ENCODE measurements at places on chromosomes 3 and 15.
A peak's percentile ranks its signal among the peaks of the same experiment; 100 is the strongest.

GRCh38 chr3:125087768-125088391 is 32.1 kb upstream of the HEG1 start:
- DNase-seq = no peak

- DNase-seq = no peak
Measured at GRCh38 chr3:66494959-66495667, 5.7 kb downstream of the LRIG1 start.

DNA sequence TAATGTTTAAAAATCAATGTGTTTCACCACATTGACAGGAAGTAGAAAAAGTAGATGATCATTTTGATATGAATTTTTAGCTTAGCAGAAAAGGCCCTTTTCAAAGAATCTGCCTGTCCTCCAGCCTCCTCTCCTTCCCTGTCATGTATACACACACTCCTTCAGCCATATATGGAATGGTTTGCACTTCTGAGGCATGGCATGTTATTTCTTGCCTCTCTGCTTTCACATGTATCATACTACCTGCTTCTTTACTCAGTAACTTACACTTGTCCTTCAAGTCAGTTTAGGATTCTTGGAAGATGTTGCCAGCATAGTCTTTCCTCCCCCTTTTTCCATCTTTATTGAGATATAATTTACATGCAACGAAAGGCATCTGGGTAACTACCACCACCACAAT is 79.0 kb downstream of the REC114 start:
- DNase-seq = no peak

- no peak for DNase-seq
Measured at GRCh38 chr3:23071758-23072157, 131.4 kb upstream of the UBE2E2 start.

DNA sequence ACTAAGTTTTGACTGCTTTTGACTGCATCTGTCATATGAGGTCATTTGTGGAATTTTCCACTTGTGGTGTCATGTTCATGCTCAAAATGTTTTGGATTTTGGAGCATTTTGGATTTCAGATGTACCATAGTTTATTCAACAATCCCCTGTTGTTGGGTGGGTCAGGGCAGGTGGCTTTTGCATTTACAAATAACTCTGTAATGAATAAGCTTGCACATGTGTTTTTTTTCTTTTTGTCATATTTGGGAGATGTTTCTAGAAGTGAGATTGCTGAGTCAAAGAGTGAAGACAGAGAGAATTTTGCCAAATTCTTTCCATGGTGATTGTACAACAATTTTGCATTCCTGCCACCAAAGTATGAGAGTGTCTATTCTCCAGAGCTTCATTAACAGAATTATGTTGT is 62.4 kb upstream of the ADPGK start:
- DNase-seq = no peak

- no peak for DNase-seq
Measured at GRCh38 chr3:187360596-187360995, 7.6 kb upstream of the RTP4 start.

GRCh38 chr15:82919231-82919886 is 33.2 kb downstream of the HOMER2 start:
- no peak for DNase-seq

- no peak for DNase-seq
Measured at GRCh38 chr15:60527456-60527855, 48.5 kb upstream of the ICE2 start.

- DNase-seq = no peak
Measured at GRCh38 chr3:183244981-183245476, 8.0 kb upstream of the B3GNT5 start.

DNA sequence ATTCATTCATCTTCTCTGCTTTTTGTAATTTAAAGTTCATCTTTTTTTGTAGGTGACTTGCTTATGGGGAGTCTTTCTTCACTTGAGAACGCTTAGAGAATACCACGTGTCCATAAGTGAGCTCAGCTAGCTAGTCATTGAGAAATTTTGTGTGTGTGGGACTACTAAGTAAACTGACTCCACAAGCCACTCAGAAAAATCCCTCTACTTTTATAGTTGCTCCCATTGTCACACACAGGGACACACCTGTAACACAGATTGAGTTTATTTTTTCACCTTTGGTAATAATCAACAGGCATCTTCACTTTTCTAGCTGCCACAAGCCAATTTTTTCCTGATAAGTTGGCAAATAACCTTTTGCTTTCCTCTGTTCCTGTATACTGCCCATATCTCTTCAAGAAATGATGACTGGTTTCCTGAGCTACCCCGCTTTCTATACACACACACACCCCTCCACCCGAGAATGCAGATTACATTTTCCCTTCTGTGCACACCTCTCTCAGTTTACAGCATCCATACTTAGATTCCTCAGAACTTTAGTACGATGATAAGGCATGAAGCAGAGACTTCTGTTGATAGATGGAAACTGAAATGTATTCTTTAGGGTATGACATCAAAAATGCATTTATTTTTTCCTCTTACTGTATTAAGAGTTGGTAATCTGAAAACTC is 4.6 kb downstream of the TSC22D2 start:
- peak; percentile 72 for DNase-seq

DNA sequence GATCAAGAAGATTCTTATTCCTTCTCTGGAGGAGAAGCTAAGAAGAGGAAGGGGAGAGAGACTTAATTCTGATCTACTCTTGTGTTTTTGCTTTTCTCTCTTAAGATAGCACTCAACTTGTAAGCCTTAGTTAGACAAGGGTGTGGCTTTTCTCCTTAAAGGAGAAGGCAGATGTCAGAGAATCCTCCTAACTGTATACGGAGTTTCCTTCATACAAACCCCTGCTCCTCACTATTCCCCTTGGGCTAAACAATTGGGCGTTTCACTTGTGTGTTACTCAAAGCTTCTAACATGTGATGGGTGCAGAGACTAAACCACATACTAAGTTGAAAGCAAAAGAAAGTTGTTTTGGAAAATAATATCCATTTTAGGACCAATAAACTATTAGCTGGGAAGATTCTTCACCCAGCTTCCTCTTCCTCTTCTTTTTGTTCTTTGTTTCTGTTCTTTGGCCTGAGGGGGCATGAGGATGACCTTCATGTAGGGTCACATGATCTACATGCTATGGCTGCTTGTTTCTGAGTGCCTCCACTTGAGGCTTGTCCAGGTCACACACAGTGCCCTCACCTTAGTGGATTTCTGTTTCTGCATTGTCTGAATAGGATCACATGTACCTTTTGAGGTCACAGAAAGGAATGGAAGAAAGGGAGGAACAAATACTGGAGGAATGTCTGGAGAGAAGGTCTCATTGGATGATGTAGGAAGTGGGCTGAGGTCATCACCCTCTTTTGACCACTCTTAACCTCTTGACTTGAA is 14.6 kb downstream of the SPINK8 start:
- no peak for DNase-seq

DNA sequence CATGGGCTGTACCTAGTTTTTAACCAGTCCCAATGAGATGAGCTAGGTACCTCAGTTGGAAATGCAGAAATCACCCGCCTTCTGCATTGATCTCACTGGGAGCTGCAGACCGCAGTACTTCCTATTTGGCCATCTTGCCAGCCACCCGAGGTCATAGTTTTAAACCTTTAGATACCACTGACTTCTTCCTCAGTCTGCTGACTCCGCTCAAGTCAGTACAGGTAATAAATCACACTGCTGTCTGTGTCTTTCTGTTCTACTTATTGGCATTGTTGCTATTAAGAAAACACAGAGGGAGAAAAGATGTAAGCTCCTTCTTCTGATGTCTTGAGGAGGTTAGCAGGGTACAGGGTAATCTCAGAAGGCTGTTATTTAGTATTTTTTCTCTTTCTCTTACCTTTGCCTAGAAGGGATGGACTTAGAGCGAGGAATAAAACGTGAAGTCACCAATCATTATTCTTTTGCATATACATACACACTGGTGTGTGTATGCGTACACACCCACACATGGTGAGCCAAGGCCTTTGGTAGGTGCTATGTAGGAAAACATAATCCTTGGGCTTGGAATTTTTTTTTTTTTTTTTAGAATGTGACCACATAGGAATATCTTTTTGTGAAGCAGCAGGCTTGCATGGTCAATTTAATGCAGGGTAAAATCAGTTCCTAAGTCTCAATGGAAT is 197.2 kb downstream of the EDEM1 start:
- no peak for DNase-seq

DNA sequence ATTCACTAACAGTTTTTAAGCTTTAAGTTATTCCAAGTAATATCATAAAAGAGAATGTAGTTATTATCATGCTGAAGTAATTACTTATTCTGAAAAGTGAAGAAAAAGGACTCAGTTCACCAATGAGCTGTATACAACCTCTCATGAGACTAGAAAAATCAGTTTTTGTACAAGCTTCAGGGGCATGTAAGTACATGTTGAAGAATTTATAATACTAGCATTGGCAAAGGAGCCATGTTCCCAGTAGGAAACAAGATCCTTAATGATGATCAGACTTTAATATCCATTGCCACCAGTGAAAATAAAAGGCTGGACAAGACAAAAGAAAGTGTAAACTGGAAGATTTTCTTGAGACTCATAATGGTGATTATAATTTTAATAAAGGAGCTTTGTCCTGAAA is 532.8 kb downstream of the PLOD2 start:
- DNase-seq = no peak

GRCh38 chr3:165279471-165279870 is 83.3 kb upstream of the SLITRK3 start:
- DNase-seq = no peak

DNA sequence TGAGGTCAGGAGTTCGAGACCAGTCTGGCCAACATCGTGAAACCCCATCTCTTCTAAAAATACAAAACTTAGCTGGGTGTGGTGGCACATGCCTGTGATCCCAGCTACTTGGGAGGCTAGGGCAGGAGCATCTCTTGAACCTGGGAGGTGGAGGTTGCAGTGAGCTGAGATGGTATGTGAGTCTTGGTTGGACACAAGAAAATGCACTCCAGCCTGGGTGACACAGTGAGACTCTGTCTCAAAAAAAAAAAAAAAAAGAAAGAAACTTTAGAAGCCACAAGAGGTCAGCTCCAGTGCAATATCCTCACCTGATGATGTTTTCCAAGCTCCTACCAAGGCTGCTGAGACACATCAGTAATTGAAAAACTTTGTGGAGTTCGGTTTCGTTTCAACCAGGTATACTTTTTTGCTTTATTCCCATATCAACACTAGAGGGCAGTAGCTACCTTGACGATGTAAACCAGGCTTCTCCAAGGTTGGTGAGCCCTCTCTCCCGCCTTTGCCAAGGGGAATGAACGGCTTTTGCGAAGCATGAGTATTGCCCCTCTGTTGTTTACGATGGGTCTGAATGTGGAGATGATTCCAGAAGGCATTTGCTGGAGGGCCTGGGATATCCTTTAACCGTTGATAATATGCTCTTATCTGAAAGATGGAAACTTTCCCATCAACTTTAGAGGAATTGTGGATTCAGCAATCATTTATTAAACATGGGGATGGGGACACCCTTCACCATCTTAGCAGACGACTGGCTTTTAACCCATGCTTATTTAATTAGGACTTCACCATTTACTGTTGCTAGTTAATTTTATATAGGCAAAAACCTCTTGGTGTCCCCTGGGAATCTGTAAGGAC is 202.8 kb downstream of the SV2B start:
- DNase-seq = peak; percentile 73

- DNase-seq = no peak
Measured at GRCh38 chr3:67655364-67656121, 1.1 kb upstream of the SUCLG2 start.

DNA sequence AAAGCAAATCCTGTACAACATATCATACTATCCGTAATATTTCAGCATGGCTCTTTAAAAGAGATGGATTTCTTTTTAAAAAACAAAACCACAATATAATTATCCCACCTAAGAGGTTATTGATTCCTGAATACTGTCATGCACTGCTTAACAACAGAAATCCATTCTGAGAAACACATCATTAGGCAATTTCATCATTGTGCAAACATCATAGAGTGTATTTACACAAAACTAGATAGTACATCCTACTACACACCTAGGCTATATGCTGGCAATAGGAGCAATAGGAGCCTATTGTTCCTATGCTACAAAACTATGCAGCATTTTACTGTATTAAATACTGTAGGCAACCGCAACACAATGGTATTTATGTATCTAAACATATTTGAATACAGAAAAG is 242.0 kb downstream of the NEK10 start:
- DNase-seq = no peak

DNA sequence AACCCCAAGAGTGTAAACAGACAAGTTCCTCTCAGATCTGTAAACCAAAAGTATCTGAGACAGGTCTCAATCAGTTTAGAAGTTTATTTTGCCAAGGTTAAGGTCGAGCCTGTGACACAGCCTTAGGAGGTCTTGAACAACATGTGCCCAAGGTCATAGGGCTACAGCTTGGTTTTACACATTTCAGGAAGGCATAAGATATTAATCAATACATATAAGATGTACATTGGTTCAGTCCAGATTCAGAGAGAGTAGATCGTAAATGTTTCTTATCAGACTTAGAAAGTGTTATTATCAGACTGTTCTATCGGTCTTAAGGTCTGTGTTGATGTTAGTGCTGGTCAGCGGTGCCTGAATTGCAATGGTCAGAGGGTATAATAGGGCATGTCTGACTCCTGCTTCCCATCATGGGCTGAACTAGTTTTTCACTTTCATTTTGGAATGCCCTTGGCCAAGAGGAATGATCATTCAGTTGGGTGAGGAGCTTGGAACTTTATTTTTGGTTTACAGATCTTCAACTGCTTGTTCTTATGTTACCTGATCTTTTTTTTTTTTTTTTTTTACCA is 27.0 kb upstream of the MFGE8 start:
- no peak for DNase-seq

GRCh38 chr3:103167850-103168249 is 733.0 kb downstream of the ZPLD1 start:
- no peak for DNase-seq

DNA sequence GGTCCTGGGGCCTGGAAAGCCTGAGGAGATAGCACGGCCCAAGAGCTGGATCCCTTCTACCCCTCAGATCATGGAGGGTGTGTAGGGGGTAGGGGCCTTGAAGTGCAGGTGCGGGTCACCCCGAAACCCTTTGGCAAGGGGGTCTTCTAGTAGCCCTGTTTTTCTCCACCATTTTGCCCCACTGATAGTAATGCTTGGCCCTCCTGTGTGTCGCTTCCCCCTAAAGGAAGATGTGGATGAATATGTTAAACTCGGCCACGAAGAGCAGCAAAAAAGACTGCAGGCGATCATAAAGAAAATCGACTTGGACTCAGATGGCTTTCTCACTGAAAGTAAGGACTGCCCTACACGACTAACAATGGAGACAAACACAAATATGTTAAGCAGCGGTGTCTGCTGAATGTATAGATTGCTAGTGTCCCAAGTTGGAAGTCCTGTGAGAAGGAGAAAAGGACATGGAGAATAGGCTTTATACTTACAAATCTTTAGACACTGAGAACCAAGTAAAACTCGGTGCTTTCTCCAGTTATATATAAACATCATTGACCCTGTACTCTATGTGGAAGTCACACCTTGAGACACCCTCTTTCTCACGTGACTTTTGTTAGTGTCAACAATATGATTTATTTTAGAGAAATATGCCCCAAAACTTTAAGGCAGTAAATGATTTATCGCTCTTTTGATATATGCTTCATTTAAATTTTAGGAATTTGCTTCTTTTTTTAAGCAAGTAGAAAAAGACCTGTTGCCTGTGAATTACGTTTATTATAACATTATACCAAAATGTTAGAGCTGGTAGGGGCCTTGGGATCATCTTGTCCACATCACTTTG is 802 bp downstream of the RCN2 start:
- DNase-seq = no peak

- no peak for DNase-seq
Measured at GRCh38 chr15:101451266-101451799, 38.2 kb downstream of the PCSK6 start.
